NAMALWA (cell line): ENCODE measurements at places on chromosomes 11 and 22.
A peak's percentile ranks its signal among the peaks of the same experiment; 100 is the strongest.

GRCh38 chr11:67114275-67114896, 4.7 kb upstream of the KDM2A start:
- DNase-seq: no peak

DNA sequence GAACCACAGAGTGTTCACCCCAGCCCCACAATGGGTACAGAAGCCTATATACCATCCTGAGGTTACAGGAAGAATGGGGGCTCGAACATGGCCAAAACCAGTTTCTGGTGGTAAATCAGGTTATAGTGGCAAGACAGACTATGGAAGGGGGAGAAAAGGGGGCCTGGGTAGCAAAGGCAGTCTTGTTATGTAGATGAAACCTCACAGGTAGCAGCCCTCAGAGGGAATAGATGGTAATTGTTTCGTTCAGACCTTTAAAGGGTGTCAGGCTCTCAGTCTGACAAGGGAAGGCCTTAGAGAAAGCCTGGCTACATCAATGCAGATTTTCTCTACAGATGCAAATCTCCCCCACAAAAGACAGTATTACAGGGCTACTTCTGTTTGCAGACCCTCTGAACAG, 3.4 kb downstream of the CAPN1 start:
- DNase-seq: no peak

- no peak for DNase-seq
Measured at GRCh38 chr11:11979488-11980117, 28.8 kb downstream of the DKK3 start.

DNA sequence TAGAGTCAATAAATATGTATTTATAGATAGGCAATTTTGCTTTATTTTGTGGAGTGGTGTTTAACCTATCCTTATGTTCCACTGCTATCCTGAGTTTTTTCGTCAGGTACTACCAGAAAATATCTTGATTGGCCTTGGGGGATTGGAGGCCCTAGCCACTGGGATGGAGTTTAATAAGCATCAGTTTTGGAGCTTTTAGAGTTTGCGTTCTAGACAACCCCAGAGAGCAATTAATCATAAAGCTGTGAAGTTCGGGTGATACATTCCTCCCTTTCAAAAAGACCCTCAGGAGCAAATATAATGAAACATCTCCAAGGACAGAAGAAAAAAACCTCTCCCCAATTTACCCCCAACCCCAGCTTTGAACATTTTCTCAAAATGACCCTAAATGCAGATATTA, at the start of gene OR5A1:
TSS of gene OR5A1 (plus strand) at position 301 of the 400 bp plus-strand sequence. CDS start 6,700 bp downstream, outside the sequence.
- no peak for DNase-seq

DNA sequence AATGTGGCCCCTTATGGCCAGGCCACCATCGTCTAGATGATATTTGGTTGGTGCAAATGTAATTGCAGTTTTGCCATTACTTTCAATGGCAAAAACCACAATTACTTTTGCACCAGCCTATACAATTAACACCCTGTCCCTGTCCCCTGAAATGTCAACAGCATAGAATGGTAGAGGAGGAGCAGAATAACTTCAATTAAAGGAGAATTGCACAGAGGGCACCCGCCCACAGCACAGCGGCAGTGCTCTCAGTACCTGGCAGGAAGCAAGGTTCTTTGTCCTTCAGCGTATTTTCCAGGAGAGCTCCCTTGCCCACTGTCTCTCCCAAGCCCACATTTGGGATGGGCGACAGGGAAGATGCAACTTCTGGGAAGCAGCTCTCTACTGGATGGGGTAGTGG, 115.3 kb downstream of the TRIM29 start:
- no peak for DNase-seq

- no peak for DNase-seq
Measured at GRCh38 chr22:37630839-37631435, 8.5 kb upstream of the SH3BP1 start.

DNA sequence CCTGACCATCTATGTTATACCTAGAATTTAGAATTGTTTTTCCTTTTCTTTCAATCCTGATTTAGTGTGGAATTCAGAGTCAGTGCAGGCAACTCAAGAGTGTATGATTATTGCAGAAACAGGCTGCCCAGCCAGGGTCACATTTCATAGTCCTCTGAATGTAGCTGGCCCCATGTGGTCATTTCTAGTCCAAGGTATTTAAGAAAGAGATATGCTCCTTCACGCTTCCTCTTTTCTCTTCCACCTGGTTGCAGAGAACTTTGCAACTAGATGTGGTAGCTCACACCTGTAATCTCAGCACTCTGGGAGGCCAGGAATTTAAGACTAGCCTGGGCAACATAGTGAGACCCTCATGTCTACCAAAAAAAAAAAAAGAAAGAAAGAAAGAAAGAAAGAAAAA, 27.6 kb upstream of the LDLRAD3 start:
- no peak for DNase-seq

DNA sequence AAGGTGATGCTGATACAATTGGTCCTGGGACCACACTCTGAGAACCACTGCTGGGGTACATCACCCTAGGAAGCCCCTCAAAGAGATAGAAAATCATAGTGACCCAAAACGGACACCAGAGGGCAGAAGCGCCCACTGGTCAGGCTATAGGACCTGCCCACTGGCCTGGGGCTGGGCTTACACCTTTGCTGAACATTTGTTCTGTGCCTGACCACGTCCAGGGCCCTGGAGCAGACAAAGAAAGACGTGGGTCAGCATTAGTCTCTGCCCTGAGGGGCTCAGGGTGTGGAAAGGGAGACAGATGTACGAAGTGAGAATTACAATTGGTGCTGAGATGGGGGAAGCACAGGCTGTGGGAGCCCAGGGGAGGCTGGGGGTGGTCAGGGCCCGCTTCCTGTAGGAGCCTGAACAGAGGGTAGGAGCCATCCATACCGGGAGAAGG, 14.4 kb upstream of the SERPINH1 start:
- DNase-seq: peak; percentile 66

- DNase-seq: peak; percentile 53
Measured at GRCh38 chr11:76380159-76380976, 564 bp downstream of the THAP12 start.

DNA sequence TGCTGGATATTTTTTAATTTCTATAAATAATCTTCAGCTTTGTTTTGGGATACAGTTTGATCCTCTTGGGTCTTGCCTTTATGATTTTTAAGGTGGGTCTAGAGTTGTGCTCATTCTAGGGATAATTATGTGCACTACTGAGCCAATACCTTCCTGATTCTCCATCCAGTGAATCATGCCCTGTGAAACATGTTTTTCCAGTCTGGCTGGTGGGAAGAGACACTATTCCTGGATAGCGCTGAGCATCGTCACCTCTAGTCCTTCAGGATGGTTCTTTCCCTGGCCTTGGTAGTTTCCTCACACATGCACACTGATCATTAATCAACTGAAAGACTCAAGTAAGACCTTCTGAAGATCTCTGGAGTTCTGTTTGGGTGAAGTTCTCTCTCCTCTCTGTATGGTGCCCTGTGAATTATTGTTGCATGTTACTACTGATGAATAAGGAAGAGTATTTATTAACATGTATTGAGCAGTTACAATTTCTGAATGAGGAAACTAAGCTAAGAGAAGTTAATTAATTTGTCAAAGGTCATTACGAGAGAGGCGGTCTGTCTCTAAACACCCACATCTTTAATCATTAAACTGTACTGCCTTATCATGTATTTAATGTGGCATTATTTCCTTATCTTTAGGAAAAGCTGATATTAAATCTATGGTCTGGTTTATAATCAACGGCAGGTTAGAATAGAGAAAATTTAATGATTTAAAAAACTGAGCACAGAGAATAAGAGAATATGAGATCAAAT, 39.1 kb upstream of the LIPT2 start:
- DNase-seq: no peak

DNA sequence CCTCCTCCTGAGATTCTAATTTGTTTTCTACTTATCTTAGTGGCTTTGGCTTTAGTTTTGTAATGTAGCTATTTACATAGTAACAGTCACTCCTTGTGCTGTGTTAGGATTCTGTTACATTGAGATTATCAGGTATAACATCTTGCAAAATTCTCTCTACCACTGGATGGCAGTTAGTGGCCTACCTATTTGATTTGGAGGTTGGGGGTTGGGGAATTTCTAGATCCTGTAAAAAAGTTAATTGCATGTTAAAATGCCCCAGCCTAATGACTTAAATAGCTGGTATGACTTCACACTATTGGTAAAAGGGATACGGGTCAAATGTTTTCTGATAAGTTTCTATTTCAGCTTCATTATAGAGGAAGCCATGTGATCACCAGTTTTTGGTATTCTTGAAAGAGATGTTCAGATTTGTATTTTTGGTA, 2.8 kb downstream of the GRK3 start:
- no peak for DNase-seq
